ENCODE measurements at places on chromosomes 5 and 9. TPM values are rescaled to one million over a fixed set of nuclear protein-coding genes. Genes with fewer than 3 reads are reported as not detected.

DNA sequence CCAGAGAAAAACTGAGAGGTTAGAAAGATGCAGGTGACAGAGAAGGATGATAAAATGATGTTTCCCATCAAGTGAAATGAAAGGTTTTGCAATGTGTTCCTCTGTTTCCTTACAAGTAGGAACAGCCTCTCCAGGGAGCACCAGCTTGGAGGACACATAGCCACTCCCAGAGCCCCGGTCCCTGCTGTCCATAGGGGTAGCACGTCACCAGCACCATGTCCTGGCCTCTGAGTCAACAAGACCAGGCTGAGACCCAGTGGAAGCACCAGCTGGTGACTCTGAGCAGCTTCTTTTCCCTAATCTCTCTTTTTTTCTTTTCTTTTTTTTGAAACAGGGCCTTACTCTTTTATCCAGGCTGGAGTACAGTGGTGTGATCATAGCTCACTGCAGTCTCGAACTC, 19.4 kb upstream of the HMCN2 start:
- DNase-seq, result no peak

GRCh38 chr9:71590362-71590761, 178.0 kb downstream of the CEMIP2 start:
- DNase-seq, result no peak

The ASTN2 gene
- total RNA-seq, result 1.3 TPM

The MZB1 gene
- not detected for total RNA-seq

The GABRB2 gene
- not detected for total RNA-seq

GRCh38 chr5:132428147-132428482, 58.6 kb downstream of the SLC22A5 start:
- DNase-seq, result no peak

The EIF4E1B gene
- not detected for total RNA-seq

DNA sequence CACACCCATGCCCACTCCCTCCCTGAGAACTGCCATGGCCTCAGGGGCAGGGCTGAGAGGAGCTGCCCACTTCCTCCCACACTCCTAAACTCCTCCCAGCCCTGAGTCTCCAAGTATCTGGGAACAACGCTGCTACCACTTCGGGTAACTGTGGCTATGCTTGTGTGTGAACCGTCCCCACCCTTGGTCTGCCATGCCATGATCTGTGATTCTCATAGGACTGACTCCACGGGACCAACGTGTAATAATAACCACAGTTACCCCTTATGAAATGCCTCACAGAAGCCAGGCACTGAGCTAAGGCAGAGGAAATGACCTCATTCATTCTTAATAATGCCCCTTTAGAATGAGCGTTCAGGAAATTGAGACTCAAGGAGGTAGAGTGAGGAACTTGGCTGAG, 103.9 kb upstream of the SMIM23 start:
- no peak for DNase-seq

- DNase-seq, result peak; percentile 79
These were observed 75.6 kb downstream of the USP20 start for GRCh38 chr9:129910628-129911567.

- DNase-seq, result peak; percentile 70
These were observed 278.6 kb downstream of the SPOCK1 start for GRCh38 chr5:137220523-137220927.

The LURAP1L gene
- total RNA-seq, result 0.31 TPM

GRCh38 chr5:75367401-75367800, 30.4 kb downstream of the HMGCR start:
- no peak for DNase-seq

The PPP2R2B gene
- not detected for total RNA-seq

- no peak for DNase-seq
These were observed 171.0 kb downstream of the DEPDC1B start for GRCh38 chr5:60529001-60529400.

DNA sequence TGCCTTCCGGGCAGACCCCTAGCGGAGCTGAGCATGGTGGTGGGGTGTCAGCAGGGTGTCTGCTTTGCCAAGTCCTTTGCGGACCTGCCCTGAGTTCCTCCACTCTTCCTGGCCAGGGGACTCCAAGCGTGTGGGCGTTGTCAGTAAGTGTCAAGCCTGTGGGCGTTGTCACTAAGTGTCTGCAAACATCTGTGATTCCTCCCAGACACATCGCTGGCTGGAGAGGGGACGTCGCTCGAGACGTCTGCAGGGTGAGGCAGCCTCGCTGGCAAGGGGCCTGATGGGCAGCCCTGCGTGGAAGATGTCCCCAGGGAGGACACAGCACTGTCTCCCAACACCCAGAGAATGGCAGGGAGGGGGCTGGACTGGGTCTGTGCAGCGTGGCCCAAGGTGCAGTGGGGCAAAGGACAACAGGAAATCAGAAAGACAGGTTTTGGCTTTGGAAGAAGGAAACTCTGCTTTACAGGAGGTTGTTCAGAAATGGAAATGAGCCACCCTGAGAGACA, 28.8 kb downstream of the ADAMTSL2 start:
- DNase-seq, result no peak

DNA sequence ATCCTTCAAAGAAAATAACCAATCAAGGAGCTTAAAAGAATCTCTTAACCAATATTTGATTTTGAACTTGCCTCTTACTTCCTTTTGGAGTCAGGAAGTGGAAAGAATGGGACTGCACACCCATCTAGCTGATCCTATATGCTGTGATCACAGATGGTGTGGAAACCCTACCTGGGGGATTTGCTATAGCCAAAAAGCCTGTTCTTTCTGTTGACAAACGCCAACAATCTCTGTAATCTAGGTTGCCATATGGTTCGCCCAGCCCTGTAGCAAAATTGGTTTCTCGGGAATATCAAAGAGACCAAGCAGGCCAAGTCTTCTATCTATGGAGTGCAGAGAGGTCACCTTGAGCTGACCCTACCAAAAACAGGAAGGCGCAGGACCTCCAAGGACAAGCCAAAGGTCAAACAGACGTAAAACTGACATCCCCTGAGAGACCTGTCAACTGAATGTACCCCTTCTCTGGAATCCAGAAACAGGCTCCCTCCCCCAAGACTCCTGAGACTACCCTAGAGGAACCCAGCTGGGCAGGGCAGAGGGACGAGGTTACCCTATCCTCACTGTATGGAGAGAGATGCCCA, 19.4 kb downstream of the NRG2 start:
- no peak for DNase-seq

- DNase-seq, result no peak
These were observed 27.0 kb upstream of the ZNF622 start for GRCh38 chr5:16492398-16493140.

The MLANA gene
- total RNA-seq, result not detected

DNA sequence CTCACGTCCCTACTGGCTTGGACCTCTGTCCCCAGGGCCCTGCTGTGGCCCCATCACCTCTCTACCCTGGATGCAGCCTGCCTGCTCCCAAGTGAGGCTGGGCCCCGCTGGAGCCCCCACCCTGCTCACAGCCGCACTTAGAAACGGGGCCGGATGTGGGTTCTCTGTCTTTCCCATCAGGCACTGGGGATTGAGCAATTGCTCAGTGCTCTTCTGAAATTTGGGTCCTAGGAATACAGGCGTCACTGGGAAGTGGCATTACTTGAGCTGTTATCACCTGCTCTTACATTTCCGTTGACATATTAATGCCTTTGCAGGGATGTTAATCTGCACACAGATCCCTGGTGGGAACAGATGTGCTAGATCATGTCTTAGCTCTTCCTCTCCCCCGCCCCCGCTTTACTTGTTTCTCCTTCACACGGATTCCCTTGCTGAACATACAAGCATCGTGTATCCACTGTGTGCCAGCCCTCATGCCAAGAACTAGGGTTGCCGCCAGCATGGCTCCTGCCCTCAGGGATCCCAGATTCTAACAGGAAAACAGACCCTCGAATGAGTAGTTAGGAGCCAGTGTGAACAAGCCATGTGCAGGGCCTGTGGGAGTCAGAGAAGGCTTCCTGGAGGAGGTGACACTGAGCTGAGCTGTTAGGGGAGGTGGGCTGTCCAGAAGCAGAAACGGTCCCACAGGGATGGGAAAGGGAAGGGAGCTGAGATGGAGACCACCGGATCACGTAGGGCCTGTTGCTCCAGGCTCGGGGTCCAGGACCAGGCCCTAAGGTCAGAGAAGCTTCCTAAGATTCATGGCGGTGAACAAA, 65.1 kb downstream of the NEK6 start:
- no peak for DNase-seq

GRCh38 chr9:124020520-124021384, 9.2 kb downstream of the LHX2 start:
- no peak for DNase-seq

GRCh38 chr9:79575547-79575946, 3.8 kb downstream of the TLE4 start:
- no peak for DNase-seq

DNA sequence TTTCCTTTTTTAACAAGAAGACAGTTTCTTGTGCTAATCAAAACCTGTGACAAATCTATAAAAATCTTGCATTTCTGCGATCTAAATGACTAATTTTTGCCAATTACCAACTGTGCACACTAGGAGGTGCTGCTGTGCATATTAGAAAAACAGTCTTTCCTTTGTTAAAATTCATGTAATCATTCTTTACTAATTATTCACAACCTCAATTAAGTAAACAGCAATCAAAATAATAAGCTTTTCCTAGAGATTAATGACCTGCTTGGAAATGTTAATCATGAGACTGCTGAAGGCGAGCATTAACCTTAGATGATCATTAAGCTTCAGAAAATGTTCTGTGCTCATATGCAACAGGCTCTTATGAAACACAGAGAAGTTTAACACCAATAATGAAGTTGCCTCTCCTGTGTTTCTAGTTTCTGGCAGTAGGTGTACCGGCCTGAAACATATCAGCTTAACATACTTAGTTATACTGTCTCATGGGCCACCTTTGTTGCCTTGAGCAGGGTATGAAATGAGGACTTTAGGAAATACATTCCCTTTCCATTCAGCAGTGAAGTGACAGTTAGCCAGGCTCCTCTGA, 17.7 kb downstream of the RFESD start:
- peak; percentile 63 for DNase-seq

GRCh38 chr5:178690208-178690607, 40.3 kb downstream of the ZNF354A start:
- no peak for DNase-seq

DNA sequence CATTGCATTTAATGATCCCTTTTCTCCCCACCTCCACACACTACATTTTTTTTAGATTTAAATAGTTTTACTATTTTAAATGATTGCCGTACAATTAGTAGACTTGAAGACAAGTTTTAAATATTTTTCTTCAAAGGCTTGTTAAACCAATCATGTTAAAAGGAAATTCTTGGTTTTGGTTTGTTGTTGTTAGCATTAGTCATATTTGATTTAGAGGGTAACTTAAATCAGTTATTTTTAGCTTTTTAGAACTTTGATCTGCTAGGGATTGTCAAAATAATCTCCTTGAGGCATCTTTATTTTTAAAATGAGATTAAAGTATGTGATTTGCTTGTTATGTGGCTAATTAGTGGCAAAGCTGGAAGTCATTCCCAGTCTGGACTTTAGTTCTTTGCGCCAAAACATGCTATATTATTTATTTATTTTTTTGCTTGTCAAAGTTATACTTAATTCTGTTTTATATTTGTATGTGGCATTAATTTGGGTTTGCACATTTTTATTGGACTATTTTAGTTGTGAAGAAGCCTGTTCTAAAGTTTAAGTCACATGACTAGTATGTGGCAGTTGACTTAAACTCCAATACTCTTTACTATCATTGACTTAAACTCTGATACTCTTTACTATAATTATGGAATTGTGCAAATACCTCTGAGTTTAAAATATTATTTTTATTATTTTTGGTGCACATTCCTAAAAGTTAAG, 14.7 kb downstream of the ITGA1 start:
- no peak for DNase-seq

GRCh38 chr5:125142458-125142857, 396.0 kb upstream of the ZNF608 start:
- no peak for DNase-seq

The PCDHB16 gene
- 16.3 TPM for total RNA-seq
